NT2/D1 (cell line): ENCODE measurements at places on chromosomes 13 and 19.
A peak's percentile ranks its signal among the peaks of the same experiment; 100 is the strongest.

GRCh38 chr13:90201676-90202460 is 1145.6 kb upstream of the MIR17HG start:
- DNase-seq = no peak

DNA sequence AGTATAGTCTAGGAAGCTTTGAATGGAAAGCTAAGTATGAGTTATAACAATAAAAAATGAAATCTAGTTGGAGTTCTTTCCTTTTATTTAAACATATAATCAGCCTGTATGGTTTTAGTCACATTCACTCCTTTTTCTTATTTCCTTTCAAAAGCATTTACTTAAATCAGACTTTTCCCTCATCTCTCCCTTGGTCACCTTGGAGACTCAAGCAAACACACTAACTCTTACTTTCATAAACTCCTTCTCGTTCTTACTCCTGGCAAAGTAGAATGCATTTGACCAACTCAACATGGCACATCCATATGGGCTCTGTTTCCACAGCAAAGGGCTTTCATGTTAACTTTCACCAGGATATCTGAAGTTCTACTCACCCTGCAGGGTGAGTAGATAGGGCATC is 400.0 kb downstream of the LMO7 start:
- no peak for DNase-seq

DNA sequence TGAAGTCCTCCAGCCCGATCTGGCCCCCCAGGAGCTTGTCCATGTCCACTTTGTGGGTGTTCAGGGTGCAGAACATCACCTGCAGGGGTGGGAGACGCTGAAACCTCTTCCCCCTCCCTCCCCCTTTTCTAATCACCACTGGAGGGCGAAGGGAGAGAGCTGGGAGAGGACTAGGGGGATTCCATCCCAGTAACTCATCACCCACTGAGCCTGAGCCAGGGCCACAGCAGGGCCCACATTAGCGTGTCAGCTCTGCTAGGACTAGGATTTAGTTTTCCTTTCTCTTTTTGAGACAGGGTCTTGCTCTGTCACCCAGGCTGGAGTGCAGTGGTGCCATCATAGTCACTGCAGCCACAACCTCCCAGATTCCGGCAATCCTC is 5.5 kb upstream of the PTGER1 start:
- no peak for DNase-seq

DNA sequence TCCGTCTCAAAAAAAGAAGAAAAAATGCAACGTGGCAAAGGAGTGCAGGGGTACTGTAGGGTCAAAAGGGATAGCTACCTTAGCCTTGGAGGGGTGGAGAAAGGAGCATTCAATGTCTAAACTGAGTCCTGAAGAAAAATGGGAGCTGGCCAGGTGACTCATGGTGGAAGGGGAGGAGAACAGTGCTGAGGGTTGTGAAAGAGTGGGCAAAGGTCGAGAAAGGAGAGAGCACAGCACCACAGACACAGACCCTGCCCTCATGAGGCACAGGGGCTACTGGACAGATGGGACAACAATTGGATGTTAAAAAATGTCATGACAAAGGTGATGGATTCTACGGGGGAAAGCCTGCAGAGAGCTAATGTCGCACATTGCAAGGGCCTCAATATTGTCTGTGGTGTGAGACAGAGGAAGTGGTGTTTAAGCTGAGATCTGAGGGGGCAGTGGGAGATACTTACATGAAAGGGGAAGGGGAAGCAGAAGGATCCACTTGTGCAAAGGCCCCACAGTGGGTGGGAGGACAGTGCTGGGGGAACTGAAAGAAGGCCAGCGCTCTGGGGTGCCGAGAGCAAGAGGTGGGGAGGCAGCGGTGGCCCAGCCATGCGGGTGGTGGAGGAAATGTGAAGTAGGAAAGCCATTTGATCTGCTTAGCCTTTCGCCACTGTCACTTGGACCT is 42.9 kb upstream of the URAD start:
- no peak for DNase-seq

DNA sequence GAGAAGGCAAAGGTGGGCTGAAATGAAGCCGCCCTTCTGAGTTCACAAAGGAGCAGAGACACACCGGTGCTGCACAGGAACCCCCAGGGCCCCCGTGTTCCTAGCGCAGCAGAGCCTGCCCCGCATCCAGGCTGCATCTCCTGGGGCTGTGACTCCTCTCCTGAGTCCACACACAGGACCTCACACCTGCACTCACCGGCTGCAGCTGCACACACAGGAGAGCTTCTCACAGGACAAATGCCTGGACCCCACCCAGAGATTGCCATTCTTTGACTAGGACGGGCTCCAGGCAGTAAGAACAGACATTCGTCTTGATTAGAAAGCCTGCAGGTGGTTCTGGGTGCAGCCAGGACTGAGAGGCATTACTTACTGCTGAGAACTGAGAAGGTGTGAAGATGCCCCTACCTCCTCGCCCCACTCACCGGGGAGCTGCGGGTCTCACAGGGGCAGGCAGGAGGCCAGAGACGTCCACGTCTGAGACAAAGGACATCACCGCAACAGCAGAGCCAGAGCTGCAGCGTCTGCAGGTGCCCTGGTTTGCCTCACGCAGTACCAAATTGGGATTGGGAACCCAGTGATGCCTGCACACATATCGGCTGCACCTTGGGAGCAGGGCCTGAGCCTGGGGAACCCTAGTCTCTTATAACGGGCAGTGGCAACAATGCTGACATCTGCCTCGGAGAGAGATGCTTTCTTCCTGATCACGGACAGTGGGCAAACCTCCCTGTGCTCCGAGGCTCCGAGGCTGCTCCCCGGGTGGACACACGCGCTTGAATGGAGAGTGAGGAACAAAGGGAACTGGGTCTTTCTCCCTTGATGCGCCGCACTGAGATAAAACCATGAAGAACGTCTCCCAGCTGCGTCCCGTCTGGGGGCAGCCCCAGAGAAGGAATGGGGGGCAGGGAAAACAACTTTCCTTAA is 50.4 kb downstream of the RASA3 start:
- DNase-seq = no peak

DNA sequence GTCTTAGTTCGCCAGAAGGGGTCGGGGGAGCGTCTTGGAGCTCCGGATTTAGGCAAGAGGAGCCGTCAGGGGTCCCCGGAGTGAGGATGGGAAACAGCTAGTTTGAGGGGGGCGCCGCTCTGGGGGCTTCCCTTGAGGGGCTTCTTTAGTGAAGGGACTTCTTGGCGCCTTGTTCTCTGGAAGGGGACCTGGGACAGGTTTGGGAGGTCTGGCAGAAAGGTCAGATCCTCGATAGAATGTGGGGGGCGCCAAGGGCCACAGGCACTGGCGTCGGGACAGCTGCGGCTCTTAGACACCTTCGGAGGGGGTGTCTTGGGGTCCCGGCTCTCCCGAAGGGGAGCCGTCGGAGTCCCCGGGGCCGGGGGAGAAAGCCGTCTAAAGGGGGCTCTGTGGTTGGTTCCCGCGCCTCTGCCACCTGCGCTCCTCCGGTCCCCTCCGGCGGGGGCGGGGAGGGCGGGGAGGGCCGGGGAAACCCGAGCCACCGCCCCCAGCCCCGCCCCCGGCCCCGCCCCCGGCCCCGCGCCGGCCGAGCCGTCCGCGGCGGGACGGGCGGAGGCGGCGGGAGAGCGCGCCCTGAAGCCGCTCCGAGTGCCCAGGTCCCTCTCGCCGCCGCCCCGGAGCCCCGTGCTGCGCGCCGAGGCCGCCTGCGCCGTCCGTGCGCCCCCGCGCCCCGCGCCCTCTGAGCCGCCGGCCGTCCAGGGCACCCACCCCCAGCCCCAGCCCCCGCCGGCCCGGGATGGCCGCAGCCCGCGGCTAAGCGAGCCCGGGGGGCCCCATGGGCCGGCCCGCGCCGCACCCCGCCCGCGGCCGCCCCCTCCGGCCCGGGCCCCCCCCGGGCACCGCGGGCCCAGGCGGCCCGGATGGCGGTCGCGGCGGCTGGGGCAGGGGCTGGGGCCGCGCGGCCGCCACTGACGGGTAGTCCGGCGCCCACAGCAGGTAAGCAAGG is at the start of gene NRTN:
TSS of gene NRTN (plus strand) at position 552 of the 946 bp plus-strand sequence. CDS start 19,099 bp downstream, outside the sequence.
- no peak for DNase-seq

- DNase-seq = no peak
Observed at GRCh38 chr19:41935760-41936415, 7.6 kb upstream of the ERFL start.

DNA sequence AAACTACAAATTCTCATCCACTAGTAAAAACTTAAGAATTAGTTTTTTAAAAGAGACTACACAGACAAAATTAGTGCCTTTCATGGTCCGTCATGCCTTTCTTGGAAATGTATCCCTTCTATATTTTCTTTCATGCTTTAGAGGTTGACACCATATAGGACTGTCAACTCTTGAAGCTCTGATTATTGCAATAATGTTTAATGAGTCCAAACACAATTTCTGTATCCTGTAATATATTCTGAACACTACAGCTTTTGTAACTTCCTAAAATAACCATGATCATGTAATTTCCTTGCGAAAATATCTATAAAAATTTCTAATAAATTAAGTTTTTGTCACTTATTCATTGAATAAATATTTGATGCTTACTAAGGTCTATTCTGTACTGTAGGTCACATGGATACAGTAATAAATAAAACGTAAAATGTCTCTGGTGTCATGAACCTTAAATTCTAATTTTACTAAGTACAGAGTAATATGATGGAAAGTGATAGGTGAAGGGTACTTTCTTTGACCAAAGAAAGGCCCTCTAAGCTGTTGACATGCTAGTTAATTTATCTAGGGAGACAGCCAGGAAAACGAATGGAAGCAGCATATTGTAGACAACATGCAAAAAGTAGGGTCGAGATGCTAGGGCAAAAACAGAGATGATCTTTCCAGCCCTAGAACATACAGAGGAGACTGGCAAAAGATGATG is 687.3 kb upstream of the PCDH9 start:
- no peak for DNase-seq

- no peak for DNase-seq
Observed at GRCh38 chr19:10952809-10953208, 8.0 kb upstream of the SMARCA4 start.

GRCh38 chr13:32645854-32646253 is 59.6 kb downstream of the PDS5B start:
- no peak for DNase-seq

- DNase-seq = peak; percentile 57
Observed at GRCh38 chr19:8578642-8579265, 1.5 kb upstream of the MYO1F start.

- no peak for DNase-seq
Observed at GRCh38 chr19:31706691-31707620, 357.7 kb upstream of the TSHZ3 start.

DNA sequence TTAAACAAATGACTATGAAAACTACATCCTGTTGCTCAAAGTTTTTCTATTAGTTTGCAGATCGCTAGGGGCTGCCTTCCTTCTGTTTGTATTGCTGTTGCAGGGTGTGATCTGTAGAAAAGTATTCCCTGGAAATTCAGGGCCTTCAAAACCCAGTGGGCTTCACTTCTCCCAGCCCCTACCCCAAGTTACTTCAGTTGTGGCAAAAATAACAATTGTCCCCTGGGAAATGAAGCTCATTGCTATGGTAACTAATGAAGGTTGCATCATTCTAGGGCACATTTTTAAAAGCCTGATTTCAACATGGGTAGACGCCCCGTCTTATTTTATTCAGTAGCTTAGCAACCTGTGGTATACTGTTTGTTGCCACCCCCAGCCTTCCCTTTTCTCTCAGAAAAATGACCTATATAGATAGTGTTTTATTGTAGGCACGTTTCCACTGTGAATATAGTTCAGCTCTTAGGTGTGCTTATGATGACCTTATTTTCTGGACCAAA is 60.9 kb downstream of the WDFY2 start:
- DNase-seq = no peak

DNA sequence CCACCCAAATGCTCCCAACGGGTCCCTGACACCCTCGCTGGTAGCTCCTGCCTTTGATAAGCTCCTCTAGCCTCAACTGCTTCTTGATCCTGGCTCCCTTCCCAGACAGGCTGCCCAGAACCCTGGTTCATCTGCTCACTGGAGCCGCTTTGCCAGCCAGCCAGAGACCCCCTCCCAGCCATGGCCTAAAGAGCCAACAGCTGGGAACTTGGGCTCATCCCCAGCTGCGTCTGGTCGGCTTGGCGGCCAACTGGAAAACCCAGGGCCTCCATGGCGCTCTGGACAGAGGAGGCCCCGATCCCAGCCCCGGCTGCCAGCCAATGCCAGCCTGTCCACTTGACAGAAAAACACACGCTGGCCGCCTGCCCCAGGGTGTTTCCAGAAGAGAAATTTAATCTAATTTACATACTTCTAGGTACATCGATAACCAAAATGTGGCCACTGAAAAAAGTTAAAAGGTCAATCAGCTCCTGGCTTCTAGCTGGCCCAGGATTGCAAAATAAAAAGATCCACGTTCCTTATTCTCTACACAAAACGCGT is 3.0 kb upstream of the AKAP8L start:
- DNase-seq = no peak

GRCh38 chr13:52845766-52846566 is 2.5 kb downstream of the PCDH8 start:
- no peak for DNase-seq

- DNase-seq = no peak
Observed at GRCh38 chr13:97188207-97188606, 33.9 kb upstream of the MBNL2 start.

- no peak for DNase-seq
Observed at GRCh38 chr13:94305934-94306333, 173.5 kb downstream of the DCT start.

GRCh38 chr19:29509456-29509855 is 16.3 kb upstream of the VSTM2B start:
- no peak for DNase-seq

DNA sequence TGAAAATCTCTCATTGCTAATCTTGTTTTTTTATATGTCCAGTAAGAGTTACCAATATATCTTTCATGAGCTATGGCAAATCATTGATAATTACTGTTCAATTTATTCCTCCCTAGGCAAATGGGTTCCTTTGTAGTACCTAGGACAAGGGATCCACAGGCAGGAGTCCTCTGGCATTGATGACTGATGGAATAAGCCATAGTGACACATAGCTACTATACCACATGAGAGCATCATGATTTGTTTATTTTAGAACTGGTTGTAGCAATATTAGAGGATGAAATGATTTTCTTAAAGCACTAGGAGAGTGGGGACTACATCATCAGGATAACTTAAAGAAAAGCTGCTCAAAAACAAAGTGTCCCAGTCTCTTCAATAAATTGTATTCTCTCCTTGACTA is 21.7 kb upstream of the MAB21L1 start:
- no peak for DNase-seq

DNA sequence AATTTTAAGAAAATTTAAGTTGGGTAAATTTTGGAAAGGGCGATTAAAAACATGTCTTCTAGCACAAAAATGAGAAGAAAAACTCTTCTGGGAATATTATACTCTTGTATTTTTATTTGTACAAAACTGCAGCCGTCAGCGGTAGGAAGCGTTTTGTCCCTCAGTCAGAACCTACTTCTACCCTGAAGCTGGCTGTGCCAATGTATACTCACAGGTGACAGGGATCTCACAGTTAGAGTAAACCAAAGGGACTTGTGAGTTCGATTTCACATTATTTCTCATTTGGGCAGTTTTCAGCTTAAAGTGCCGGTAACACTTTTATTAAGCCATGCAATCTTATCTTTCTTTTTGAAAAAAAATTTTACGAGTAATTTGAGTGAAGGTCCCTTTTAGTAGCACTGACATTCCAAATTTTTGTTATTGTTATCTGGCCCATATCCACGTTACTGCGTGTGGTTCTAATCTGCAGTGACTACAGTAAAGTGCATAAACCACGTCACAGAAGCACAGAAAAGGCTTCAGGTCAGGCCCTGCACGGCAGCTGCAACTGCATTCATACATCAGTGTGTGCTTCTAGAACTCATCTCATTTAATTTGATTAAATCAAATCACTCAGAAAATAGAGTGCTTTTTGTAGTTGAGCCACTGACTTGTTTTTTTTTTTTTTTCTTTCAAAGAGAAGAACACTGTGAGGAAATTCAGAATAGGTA is 387.3 kb downstream of the LIG4 start:
- no peak for DNase-seq
